ENCODE measurements at places on chromosomes 4 and X. TPM values are rescaled to one million over a fixed set of nuclear protein-coding genes. Genes with fewer than 3 reads are reported as not detected.

The FATE1 gene
- not detected for total RNA-seq

The LRP2BP gene
- 0.34 TPM for total RNA-seq

The SPANXB1 gene
- not detected for total RNA-seq

The PTTG2 gene
- total RNA-seq, result not detected

The MRFAP1L1 gene
- 34.5 TPM for total RNA-seq

The IQCM gene
- not detected for total RNA-seq

The AMOT gene
- total RNA-seq, result 5.0 TPM

The ATP8A1 gene
- total RNA-seq, result 0.45 TPM

The CLDN2 gene
- total RNA-seq, result not detected

The PAGE2B gene
- not detected for total RNA-seq

The TMPRSS11D gene
- not detected for total RNA-seq

The AADAT gene
- 8.5 TPM for total RNA-seq

The ERVMER34-1 gene
- 0.15 TPM for total RNA-seq

Data from bronchus fibroblast of lung (primary cell).